ENCODE measurements at places on chromosomes 3 and 15.

DNA sequence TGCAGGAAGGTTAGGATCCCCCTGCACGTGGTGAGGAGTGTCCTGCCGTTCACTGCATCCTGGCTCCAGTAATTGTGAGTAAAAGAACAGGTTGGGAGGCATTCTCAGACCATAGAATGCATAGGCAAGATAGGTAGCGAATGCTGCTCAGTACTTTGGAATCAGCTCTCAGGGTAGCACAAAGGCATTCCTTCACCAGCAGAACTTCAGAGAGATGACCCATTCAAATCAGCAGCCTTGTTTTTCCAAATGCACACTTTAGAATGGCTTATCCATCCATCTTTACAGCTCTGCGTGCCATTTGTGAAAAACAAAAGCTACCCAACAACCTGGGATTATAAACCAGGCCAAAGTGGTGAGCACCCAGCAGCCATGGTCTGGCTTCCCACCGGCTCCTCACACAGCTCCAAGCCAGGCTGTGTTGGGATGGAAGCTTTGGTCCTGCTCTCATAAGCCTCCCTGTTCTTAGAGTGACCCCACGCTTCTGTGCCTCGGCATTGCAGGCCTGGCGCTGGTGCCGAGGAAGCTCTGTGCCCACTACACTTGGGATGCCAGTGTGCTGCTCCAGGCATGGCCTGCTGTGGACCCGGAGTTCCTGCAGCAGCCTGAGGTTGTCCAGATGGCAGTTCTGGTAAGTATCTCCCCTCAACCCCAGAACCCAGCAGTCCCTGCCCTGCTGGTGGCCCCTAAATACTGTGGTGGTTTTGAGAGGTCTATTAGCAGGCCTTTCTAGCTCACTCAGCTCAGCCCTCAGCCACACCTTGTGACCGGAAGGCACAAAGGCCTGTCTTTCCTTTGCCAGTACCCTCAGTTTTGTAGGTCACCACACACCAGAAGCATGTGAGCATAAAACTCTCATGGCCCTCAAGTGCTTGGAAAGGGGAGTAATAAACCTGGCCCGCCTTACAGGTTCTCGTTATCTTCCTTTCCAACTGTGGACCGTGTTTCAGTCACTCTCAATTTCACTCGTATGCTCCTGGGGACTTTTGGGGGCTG is 52.9 kb upstream of the LIMD1 start:
- DNase-seq = no peak

DNA sequence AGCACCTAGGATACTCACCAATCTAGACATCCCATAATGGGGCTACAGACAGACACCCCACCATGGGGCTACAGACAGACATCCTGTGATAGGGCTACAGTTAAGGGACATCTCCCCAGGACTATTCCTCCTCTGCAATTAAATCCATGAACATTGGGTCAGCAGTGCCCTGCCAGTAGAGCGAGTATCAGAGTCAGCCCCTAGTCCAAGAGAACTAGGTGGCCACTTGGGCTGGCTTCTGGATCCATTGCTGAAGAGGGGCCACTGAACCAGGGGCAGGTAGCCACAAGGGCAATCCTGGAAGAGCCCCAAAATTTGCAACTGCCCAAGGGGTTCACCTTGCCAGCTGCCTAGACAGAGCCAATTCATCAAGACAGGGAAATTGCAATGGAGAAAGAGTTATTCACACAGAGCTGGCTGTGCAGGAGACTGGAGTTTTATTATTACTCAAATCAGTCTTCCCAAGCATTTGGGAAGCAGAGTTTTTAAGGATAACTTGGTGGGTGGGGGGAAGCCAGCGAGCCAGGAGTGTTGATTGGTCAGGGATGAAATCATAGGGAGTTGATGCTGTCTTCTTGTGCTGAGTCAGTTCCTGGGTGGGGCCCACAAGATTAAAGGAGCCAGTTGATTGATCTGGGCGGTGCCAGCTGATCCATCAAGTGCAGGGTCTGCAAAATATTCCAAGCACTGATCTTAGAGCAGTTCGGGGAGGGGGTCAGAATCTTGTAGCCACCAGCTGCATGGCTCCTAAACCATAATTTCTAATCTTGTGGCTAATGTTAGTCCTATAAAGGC is 170.2 kb upstream of the SMAD3 start:
- DNase-seq = no peak

DNA sequence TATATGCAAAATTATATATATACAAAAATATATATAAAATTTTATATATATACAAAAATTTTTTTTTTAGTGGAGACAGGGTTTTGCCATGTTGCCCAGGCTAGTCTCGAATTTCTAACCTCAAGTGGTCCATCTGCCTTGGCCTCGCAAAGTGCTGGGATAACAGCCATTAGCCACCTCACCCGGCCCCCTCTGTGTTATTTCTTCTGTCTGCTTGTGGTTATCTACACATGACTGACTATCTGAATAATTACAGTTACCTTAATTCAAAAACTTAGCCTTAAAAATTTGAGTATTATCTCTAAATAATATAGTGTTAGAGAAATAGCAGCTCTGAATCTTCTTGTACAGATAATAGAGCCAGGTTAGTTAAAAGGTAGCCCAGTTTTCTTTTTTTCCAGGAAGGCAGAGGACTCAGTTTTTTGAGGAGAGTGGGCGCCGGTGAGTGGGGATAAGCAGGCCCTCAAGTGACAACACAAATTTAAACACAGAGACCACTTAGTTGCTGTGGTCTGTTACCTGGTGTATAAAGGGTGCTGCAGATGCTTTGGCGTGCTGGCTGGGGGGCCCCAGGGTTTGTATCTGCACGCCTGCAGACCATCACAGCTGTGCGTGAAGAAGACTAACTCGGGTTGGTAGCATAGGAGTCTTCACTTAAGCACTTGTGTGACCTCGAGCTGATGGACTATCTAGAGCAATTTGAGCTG is 83.7 kb downstream of the TRAK1 start:
- no peak for DNase-seq

- no peak for DNase-seq
These were observed 95.5 kb upstream of the PRR23E start for GRCh38 chr3:127097481-127097880.

DNA sequence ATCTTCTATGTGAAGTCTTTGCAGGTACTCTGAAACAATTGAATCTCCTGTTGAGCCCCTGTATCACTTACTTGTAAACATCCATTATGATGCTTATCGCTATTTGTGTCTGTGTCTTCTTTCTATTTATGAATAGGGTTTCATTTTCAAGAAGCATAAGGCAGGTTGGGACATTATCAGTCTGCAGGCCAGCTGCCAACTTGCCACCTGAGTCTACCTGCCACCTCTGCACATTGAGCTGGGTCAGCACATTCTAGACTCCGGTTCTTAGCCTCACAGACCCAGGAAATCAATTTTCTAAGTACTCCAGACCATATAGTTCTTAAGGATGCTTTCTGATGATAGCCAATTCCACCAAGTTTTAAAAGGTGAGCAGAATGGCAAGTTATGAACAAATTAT is 105.7 kb upstream of the MCTP2 start:
- DNase-seq = no peak

DNA sequence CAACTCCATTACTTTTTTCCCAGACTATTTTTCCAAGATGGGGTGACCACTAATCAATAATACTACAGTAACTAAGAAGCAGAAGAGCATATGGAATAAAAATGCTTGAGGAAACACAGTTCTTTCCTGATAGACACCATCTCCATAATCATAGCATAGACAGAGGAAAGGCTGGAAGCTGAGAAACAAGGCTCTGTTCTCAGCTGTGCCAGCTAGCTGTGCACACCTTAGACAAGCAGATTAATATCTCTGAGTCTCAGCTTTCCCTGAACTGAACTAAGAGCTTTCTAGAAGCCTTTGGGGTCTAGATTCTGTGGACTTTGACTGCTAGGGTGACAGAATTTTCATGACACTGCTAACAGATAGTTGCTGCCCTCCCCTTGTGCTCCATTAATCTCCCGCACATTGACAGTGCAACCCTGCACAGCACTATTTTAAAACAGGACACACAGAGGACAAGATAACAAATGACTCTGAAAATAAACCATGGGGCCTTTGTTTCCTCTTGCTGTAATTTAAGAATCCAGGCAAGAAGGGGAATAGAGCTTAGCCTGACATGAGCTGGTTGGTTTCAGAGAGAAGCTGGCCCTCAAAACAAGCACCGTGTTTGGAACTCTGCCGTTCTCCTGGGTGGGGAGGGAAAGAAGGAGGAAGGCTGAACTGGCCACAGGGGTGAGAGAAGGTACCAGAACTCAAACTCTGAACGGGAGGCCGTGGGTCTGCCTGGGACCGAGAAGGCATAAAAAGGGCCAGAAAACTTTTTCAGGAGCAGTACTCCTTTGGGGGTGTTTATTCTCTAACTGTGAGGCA is 67.4 kb downstream of the ATP13A5 start:
- DNase-seq = no peak

- no peak for DNase-seq
These were observed 6.3 kb downstream of the HTR3D start for GRCh38 chr3:184037816-184038215.

DNA sequence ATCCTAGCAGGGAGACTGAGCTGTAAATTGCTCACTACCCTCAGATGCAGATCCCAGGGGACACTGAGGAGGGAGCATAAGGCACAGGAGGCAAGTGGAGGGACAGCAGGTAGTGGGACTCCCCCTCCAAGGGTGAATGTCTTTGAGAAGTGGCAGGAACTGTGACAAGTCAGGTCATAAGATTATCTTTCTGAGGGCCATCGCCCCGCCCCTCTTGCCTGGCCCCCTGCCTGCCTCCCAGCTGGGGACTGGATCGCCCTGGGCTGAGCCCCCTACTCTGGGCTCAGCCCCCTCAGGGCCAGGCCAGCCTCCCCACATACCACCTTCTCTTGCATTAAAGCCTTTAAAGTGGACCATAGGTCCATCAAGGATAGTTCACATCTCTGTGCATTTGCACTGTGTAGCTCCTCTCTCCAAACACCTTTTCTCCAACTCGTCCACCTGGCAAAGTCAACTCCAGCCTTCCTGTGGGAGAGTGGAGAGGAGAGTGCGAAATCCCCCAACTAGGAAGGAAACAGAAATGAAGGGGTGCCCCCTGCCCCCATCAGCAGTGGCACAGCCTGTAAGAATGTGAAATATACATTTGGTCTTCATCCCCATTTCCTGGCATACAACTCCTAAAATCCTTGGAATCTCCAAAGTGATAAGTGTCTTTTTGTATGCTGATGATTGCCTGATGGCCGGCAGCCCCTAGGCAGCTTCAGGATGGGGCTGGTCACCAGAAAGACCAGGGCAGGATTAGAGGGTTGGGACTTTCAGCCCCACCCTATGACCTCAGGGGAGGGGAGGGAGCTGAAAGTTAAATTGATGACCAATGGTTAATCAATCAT is 14.7 kb downstream of the PIF1 start:
- no peak for DNase-seq

GRCh38 chr15:28990390-28990789 is 104.6 kb downstream of the APBA2 start:
- DNase-seq = no peak

DNA sequence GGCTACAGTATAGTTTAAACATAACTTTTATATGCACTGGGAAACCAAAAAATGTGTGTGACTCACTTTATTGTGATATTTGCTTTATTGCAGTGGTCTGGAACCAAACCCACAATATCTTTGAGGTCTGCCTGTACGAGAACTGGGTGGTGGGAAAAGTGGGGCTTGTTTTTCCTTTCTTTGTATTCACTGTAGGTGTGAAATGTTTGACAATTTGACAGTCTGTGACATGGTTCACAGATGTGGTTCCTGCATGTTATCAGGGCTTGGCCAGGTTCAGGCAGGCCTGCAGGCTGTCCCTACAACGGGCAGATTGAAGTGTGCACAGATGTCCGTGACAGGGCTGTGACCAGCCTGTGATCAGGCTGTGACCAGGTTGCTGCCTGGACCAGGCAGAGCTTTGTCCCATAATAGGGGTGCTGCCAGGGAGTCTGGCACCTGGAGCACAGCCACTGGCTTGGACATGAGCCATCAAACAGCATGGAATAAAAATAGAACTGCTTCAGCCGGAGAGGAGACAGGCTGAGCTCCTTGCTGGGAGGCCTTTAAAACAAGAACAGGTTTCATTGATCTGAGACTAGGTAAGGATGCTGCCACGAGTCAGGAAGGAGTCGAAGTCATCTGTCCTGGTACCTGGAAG is 61.0 kb downstream of the KLF13 start:
- peak; percentile 46 for DNase-seq

GRCh38 chr15:55514414-55514850 is 6.4 kb upstream of the DNAAF4 start:
- no peak for DNase-seq

DNA sequence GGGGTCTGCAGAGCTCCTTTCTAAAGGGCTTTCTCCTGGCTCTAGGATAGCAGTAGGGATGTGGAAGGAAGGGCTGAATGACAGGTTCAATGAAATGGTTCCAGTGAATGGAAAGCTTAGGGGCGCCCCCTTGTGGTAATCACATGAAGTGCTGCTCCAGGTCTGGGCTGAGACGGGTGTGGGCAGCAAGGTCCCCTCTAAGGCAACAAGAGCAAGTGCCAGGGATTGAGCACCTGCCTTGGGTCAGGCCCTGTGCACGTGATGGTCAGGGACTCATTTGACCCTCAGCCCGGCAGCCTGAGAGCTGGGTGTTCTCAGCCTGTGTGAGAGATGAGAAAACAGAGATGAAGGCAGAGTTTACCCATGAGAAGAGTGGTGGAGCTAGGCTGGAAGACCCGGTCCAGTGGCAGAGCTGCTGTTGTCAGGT is 12.1 kb upstream of the CX3CR1 start:
- DNase-seq = no peak

DNA sequence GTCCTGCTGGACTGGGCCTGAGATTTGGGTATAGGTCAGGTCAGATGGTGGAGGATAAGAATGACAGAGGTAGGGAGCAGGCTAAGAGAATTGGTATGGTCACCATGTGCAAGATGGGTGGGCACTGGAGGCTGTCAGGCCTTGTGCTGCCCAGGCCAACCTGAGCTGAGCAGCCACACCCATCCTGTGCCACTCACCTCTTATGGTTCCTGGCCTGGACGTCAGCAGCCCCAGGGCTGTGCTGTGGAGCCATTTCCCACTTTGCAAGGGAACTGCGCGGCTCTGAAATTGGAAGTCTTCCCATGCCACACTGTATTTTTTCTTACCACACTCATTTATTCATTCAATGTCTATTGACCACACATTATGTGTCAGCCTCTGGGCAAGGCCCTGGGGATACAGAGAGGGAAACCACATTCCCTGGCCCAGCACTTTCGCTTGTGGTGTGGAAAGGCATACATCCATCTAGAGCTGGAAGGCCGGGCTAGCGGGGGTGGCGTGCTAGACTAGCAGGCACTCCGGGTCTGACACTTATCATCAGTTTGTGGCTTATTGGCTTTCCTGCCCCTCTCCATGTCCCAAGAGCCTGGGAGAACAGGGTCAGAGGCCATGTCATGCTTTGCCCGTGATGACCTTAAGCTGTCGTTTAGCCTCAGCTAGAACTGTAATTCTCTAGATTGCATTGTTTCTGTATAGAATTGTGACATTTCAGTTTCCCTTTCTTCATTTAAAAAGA is 51.1 kb upstream of the POLG start:
- no peak for DNase-seq

GRCh38 chr15:96158938-96159337 is 171.6 kb upstream of the NR2F2 start:
- DNase-seq = no peak

GRCh38 chr3:45165497-45166283 is 19.5 kb upstream of the CDCP1 start:
- no peak for DNase-seq
